Osteocyte (in vitro differentiated cells): ENCODE measurements at places on chromosomes 4 and X. TPM values are rescaled to one million over a fixed set of nuclear protein-coding genes. Genes with fewer than 3 reads are reported as not detected.

The SHROOM2 gene
- 7.5 and 8.2 TPM in 2 replicates for total RNA-seq

The PKD2 gene
- total RNA-seq = 54.2 and 54.7 TPM in 2 replicates

The PCDH11X gene
- total RNA-seq = not detected in 2 replicates

GRCh38 chrX:44071847-44072551, 98.8 kb upstream of the NDP start:
- DNase-seq = no peak

DNA sequence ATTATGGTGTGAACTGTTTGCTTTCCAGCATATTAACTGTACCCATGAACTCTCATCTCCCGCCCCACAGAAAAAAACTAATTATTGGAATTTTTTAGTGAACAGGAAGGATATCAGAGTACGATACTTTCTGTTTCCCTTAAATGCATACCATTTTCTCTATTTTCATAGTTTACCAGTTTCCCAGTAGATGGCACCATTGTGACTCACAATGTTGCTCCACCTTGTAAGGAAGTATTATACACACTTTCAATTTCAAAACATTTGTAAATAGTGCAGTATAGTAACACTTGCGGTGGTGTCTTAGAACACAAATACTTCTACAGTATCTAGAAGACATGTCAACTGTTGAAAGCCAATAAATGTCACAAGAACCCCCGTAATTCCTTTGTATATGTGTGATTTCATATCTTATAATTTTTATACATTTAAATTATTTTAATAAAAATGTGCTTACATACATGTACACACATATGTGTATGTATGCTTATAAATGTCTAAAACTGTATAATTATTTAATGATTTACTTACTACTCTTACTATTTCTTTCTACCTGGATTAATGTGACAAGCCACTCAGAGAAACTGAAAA, 167.3 kb downstream of the SLIT2 start:
- DNase-seq = no peak

- DNase-seq = no peak
These were observed 121.2 kb downstream of the AFAP1 start for GRCh38 chr4:7818399-7818911.

DNA sequence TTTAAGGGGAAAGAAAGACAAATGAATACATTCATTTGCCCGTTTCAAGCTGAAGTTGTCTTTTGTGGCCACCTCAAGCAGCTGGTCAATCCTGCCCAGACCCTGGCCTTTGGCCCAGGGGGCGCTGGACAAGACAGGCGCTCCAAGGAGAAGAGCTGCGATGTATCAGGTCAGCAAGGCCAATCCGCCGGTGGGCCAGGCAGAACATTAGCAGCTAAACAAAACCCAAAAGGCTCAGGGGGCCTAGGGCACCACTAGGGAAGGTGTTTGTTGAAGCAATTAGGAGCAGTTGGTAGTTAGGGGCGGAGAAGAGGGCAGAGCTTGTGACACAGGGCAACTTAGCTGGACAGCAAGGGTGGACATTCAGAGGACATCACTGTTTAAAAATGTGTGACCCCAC, 60.8 kb upstream of the TMEM33 start:
- no peak for DNase-seq

GRCh38 chrX:79182071-79182470, 37.6 kb downstream of the GPR174 start:
- no peak for DNase-seq

DNA sequence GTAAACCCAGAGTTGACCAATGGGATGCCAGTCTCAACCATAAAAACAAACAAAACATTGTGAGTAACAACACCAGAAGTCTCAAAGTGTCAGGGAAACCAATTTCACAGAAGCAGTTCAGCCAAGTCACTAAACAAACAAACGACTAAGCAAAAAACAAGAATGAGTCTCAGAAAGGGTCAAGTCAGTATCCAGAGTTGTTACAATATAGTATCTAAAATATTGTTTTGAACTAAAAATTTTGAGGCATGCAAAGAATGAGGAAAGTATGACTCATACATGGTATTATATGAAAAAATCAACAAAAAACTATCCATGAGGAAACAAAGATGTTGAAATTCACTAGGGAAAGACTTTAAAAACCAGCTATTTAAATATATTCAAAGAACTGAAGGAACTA, 70.6 kb downstream of the AR start:
- DNase-seq = no peak

GRCh38 chr4:5009796-5010195, 9.5 kb downstream of the CYTL1 start:
- no peak for DNase-seq

DNA sequence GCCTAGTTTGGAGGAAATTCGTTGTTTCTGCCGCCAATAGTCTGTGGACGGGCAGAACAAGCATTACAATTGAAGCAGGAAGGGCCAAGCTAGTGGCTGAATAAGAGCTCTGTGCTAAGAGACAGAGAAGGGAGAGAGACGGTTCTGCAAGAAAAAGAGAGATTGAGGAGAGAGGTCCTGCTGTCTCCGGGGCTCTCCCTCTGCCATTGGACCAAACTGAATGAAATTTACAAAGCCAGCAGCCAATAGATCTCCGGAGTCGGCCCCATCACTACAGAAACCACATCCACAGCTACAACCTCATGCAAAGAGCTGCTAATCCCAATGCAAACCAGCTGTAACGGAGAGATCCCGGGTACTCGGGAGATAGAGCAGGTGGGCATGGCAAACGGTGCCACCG, at the start of gene NLGN4X:
Gene NLGN4X (minus strand): TSS at position 148 of the 400 bp plus-strand sequence. CDS start 77,401 bp downstream, outside the sequence.
- no peak for DNase-seq
